ENCODE measurements at places on chromosomes 3 and 15.

- DNase-seq = no peak
These were observed 57.5 kb downstream of the RBMS3 start for GRCh38 chr3:29338377-29338776.

DNA sequence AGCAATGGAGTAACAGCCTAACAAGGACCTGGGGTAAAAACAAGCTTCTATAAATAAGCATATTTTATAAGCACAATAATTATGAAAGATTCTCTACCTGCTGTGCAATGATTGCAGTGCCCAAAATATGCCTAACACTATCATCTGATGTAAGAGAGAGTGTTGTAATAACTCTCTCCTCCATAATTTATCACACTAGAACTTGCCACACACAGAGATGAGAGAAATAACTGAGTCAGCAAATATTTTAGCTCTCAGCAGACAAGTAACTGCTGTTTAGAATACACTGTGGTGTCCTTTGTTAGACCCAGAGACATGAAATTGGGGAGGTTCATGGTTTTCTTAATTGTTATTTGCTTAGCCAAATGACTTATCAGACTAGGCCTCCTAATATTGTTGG lies 105.3 kb upstream of the ACP3 start:
- DNase-seq = no peak

DNA sequence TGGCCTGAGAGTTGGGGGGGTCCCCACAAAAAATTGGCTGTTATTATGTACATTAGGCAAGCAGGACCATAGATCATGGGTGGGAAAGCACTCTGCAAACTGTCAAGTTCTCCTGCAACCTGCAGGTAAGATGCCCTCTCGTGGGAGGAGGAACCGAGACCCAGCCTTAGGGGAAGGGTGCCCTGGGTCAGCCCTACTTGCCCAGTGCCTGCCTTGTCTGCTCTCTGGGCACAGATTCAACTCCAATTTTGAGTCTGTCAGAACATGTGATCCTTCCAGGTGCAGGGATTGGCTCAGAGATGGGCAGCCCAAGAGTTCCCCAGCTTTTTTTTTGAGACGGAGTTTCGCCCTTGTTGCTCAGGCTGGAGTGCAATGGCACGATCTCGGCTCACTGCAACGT lies 99.2 kb downstream of the PLXNA1 start:
- DNase-seq = no peak

DNA sequence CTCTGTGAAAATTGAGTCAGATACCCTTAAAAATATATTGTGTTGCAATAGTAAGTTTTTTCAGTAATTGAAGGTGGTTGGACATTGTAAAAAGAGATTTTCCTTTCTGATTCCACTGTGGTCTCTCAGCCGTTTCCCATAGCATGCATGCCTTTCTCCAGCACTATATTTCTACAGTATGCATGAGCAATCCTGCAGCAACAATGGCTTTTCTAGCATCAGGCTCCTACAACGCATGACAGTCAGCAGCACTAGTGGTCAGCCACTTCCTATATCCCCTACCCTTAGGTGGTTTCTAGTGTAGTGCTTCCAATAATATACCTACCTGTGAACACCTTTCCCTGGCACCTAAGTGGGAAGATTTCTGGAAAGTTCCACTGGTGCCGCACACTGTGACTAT lies 55.4 kb upstream of the SNRPN start:
- DNase-seq = no peak

- DNase-seq = no peak
These were observed 219.7 kb upstream of the COL8A1 start for GRCh38 chr3:99418709-99419108.

GRCh38 chr3:151550025-151550618 lies 89.3 kb upstream of the IGSF10 start:
- DNase-seq = no peak

DNA sequence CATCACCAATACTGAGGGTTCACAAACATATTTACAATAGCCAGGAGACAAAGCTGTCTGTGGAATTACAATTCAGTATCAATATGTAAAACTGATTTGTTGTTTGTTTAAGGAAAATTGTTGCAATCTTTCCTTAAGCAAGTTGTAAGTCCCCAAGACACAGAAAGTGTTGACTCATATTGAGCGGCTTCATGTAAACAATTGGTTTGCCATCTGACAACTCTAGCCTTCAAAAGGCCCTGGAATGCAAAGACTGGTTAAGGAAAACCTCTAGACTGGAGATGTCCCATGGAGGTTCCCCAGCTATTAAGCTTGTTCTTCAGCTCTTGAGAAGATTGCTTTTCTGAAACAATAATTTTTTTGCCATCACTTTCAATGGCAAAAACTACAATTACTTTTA lies 283.7 kb upstream of the PROK2 start:
- DNase-seq = no peak

DNA sequence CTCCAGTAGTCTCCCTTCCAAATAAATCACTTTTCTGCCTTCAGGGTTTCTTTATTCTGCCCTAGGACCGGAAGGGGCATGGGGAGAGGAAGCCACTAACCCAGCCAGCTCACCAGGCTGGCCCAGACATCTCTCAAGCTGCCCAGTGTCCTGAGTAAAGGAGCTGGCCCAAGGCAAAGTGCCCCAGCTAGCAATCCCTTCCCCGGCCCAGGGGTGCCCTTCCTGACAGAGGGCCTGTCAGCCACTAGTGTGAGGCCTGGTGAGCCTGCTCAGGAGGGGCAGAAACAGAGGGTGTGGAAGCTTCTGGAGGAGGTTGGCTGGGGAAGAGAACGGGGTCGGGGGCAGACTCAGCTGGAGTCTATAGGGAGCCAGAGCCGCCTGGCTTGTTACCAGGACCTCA lies 22.2 kb downstream of the SHF start:
- no peak for DNase-seq

DNA sequence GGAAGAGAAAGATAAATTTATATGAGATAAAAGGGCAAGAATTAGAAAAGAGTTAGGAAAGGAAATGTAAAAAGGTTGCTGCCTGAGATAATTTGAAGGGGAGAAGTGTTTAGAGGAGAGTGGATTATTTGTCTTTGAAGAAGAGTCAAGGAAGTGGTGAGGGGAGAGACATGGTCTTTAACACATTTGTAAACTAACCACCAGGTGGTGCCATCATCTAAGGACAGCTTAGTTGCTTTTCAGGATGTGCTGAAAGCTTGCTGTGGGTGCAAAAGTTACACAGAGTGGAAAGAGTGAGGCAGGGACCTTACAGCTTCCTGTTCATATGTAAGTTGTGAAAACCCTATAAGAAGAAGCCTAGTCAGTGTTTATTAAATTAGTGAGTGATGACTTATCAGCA lies 114.1 kb upstream of the DNAJC19 start:
- DNase-seq = no peak
